ENCODE measurements at places on chromosomes 1 and 21.

- DNase-seq = peak; percentile 84
Observed at GRCh38 chr1:37056325-37056724, 22.0 kb upstream of the GRIK3 start.

DNA sequence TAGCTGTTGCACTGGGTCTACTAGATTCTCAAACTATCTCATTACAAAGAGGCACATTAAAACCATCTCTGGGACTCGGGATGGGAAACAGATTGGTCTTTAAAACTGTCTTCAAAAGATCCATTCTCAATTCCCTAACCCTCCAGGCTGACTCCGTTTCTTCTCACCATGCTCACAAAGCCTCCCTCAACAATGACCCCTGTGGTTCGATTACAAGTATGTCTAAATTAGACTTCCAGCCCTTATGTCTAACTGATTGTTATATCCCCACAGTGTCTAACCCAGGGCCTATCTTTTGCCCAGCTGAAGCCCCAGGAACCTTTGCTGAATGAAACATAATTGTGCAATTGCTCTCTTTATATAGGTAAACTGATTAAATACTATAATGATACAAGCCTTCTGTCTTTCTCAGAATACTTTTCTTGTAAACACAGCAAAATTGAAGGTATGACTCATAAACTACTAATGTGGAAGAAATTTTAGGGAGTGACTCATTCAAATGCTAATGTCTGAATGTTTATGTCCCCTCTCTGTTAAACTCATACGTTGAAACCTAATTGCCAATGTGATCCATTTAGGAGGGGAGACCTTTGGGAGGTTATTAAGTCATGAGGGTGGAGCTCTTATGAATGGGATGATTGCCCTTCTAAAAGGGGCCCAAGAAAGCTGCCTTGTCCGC lies 65.6 kb upstream of the DAB1 start:
- DNase-seq = no peak

DNA sequence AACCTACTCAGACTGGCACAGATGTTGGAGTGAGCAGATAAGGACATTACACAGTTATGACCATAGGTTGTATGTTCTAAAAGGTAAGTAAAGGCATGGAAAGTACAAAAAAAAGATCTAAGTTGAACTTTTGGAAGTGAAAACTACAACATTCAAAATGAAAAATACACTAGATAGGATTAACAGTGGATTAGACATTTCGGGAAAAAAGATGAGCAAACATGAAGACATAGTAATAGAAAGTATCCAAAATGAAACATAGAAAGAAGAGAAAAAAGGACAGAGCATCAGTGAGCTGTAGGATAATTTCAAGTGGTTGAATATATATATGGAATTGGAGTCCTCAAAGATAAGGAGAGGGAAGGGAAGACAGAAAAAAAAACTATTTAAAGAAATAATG lies 34.0 kb upstream of the CR2 start:
- DNase-seq = no peak

DNA sequence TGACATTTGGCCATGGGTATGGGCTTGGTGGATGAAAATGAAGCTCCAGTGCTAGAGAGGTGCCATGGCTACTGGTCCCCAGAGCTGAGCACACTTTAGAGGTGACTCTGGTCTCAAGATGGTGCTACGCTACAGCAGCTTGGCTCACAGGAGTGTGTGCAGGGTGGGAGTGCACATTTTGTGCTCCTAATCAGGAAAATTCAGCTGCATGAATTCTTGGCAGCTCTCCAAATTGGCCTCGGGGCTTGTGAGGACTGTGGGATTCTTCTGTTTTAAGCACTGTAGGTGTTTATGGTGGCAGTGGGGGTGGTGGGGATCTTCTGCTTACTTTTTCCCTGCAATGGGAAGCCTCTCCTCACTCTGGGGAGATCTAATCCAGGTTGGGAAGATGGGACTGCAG lies 17.3 kb upstream of the TIPRL start:
- no peak for DNase-seq

DNA sequence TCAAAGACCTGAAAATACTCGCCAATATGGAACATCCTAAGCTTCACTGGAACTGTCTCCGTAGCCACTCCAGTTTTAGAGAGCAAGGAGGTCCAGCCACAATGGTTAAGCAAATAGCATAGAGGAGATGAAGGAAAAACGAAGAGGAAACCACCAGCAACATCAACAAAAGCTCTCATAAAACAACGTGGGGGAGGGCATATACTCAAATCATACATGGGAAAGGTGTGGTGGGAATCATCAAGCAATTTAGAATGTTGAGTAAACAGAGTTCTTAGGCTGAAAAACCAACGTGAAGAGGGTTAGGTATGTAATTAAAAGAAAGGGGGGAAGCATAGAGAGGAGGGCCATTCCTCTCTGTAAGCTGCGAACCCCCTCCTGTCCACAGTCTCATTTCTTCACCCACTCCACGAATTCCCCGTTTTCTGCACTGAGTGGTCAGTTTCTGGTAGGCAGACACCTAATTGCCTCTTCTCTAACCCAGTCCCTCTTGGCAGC lies 1.0 kb downstream of the TMEM59 start:
- no peak for DNase-seq

DNA sequence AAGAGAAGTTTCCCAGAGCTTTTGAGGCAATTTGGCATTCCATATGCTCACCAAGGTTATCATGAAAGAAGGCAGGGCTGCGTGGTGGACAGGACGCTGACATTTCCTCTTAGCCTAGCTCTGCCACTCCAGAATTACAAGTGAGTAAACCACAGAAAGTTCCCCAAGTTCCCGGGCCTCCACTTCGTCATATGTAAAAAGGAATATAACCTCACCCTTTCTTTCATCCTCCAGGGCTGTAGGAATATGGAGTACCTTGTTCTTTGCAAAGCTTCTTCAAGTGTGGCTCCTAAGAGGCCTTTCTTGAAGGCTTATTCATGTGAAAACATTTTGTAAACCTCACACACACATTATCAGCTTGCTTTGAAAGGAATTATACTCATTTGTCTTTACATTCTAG lies 210.2 kb downstream of the GREM2 start:
- no peak for DNase-seq

GRCh38 chr1:200795156-200795555 lies 56.5 kb downstream of the CAMSAP2 start:
- no peak for DNase-seq

GRCh38 chr1:205950826-205951549 lies 7.7 kb upstream of the SLC26A9 start:
- DNase-seq = no peak

- no peak for DNase-seq
Observed at GRCh38 chr1:205588636-205589035, 43.2 kb downstream of the ELK4 start.

- no peak for DNase-seq
Observed at GRCh38 chr1:248758352-248758751, 2.8 kb upstream of the LYPD8 start.

DNA sequence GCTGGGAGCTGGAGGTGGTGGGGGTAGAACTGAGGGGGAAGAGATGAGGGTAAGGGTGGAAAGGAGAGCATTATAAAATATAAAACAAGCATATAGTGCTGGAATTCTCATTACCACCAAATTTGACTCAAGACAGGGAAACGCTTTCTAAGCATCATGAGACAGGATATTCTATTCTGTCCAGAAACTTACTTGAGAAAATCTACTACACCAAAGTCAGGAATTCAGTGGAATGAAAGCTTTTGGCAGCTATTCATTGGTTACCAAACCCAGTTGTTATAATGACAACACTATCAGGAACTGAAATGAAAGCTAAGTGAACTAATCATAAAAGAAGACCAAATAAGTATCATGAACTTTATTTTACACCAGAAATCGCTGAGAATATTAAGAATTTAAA lies 14.5 kb downstream of the AIDA start:
- DNase-seq = no peak

DNA sequence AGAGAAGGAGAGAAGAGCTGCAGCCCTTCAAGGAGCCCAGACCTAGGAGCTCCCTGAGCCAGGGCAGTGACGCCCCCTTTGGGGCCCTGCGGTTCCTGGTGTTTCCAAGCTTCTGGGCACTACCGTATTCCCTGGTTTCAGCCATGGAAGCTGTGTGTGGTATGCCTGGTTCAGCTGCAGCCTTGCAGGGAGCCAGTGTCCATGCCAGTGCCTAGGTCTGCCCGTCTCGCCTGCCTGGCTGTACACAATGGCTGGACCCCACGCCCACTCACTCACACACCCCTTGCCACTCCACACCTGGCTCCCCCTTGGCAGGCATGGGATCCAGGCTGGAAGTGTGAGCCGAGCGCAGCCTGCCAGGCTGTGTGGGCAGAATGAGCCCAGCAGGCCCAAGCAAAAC lies 87.7 kb downstream of the ADARB1 start:
- no peak for DNase-seq

GRCh38 chr21:17343055-17343454 lies 169.8 kb upstream of the CXADR start:
- no peak for DNase-seq

DNA sequence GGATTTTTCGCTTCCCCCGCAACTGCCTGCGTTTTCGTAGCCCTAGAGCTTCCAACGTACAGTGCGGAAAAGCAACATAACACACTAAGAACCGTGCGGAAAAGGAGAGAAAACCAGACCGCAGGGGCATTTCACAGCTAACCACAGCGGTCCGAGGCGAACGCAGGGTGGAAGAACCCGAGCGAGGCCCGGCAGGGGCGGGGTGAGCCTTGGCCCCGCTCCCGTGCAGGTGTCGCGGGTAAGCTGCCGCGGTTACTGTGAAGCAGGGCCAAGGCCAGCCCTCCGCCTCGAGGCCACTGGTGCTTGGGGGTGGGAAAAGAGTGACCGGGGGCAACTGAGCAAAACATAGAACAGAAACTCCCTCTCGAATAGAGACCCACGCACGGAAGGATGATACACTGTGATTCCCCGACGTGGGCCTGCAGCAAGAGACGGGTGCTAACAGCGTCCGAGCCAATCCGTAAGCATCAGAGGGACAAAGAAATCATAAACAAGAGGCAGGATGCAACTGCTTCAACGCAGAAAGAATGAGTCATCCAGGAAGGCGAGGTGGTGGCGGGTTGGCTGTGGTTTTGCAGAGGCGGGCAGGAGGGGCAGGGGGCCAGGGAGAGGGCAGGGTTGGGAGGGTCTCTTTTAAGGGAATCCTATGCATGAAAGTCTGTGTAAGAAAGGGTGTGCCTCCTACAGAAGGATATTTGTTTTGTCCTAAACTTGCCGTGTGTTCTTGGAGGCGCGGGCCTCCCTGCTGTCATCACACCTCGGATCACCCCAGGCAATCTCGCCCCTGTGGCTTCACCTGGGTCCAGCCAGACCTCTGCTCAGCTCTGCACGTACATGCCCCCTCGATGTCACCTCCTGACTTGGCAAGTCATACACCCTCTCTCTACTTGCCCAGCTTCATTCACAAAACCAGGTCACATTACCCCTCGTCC lies 7.3 kb downstream of the GNG4 start:
- peak; percentile 40 for DNase-seq

- DNase-seq = no peak
Observed at GRCh38 chr1:180271272-180272255, 41.5 kb downstream of the LHX4 start.

DNA sequence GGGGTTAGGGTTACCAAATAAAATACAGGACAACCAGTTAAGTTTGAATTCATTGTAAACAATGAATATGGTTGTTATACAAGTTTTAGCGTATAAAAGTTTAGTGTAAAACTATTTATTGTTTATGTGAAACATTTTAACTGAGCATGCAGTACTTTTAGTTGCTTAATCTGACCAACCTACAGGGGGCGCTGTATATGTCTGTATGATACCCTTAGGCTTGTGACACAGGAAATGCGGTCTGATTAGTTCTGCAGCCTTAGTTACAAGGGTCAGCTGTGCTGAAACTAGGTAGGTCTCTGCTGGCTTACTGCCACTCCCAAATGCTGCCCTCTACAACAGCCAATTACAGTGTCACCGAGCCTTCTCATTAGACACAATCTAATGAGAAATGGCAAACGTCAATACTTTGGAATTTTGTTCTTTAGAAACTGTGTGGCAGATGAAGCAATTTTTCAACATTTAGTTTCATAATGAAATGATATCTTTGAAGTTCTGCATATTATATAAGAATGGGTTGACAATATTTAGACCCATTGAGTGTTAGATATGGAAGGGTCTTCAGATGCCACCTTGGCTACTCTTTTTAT lies 56.2 kb downstream of the NTNG1 start:
- no peak for DNase-seq

GRCh38 chr1:55720261-55720660 lies 505.1 kb upstream of the USP24 start:
- DNase-seq = no peak

DNA sequence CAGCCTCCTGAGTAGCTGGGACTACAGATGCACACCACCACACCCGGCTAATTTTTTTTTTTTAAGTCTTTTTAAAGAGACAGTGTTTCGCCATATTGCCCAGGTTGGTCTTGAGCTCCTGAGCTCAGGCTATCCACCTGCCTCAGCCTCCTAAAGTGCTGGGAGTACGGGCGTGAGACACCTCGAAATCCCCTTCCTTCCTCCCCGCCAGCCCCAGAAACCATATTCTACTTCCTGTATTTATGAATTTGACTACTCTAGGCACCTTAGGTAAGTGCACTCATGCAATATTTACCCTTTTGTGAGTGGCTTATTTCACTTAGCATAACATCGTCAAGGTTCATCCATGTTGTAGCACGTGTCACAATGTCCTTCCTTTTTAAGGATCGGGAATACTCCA lies 6.9 kb upstream of the LRP8 start:
- DNase-seq = no peak

- peak; percentile 31 for DNase-seq
Observed at GRCh38 chr1:26161415-26162219, 2.7 kb downstream of the FAM110D start.

GRCh38 chr1:21311016-21311415 lies 20.8 kb upstream of the ECE1 start:
- DNase-seq = no peak

GRCh38 chr1:229070168-229070567 lies 200.7 kb upstream of the RAB4A start:
- peak; percentile 97 for DNase-seq

- DNase-seq = no peak
Observed at GRCh38 chr1:4307468-4307845, 347.0 kb upstream of the AJAP1 start.

DNA sequence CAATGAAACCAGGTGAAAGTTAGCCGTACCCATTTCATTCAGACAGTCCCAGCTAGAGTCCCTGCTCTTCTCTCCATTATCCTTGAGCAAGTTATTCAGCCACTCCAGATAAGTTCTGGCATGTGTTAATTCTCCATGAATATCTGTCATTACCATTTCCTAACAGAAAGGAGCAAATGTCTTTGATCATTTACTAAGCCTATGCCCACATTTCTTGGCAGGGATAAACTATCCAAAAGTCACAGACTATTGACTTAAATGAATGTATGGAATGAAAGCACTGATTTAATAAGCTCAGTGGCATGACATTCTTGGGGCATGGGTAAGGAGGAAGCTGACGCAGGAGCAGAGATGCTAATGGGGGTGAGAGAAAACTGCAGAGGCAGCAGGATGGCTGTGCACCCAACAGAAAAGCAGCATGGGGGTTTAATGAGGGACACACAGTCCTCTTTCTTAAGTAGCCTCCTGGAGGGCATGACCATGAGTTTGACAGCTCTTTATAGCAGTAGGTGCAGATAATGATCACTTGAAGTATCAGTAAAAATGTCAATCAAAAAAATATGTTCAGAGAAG lies 17.6 kb upstream of the DHCR24 start:
- DNase-seq = no peak
